ENCODE measurements at places on chromosomes 4 and X. TPM values are rescaled to one million over a fixed set of nuclear protein-coding genes. Genes with fewer than 3 reads are reported as not detected.

GPR143 gene
- total RNA-seq, result not detected

PNMA5 gene
- total RNA-seq, result not detected

SHOX gene
- total RNA-seq, result not detected

GBA3 gene
- not detected for total RNA-seq

FAM9C gene
- total RNA-seq, result not detected

PTCHD1 gene
- total RNA-seq, result not detected

NUDT10 gene
- 2.7 TPM for total RNA-seq

LANCL3 gene
- total RNA-seq, result 0.04 TPM

OSTC gene
- 89.4 TPM for total RNA-seq

PLP1 gene
- total RNA-seq, result not detected

TXK gene
- 13.3 TPM for total RNA-seq

MAGEC2 gene
- not detected for total RNA-seq

RTL9 gene
- not detected for total RNA-seq

SFRP2 gene
- total RNA-seq, result not detected

CDKL2 gene
- 0.60 TPM for total RNA-seq

GPR173 gene
- total RNA-seq, result 0.64 TPM

DNA sequence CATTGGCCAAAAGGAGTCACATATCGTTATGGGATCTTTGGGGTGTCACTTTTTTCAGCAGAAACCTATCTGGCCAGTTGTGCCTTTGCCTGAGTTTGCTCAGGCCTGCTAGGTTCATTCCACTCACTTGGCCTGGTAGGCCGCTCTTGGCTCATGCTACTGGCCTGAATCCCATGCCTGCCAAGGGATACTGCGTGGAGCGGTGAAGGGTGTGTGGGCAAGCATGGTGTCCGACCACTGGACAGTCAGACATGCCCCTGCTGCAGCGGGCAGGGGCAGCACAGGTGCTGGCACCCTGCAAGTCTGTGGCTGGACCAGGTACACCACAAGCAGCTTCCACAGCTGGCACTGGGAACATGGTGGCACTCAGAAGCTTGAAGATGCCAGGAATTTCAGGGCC, 11.3 kb upstream of the PPM1K start:
- no peaks in the 10 kb centered on the region for H3K27me3 ChIP-seq
- H3K36me3 ChIP-seq, result no peaks in the 10 kb centered on the region
- no peak overlapping the region for H3K4me3 ChIP-seq

DNA sequence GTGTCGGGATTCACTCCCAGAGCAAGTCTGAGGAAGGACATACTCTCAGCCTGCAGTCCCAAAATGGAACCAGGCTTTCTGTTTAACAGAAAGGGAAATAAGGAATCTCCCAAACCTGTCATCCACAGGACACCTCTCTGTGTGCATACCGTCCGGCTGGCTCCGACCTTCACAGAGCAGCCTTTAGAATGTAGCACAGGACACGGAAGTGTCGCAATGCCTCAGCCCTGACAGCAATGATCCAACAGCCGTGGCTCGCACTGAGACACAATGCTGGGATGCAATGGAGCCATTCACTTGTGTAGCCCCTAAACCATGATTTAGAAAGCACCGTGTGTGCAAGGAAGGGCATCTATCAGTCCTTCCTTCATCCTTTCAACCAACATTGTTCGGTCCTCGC, 15.5 kb upstream of the HELT start:
- H3K36me3 ChIP-seq, result no peaks in the 10 kb centered on the region
- H3K27ac ChIP-seq, result no peak overlapping the region
- H3K4me3 ChIP-seq, result no peak overlapping the region
- peaks cover 6% of the 10 kb centered on the region for H3K4me1 ChIP-seq
- peaks cover 31% of the 10 kb centered on the region for H3K27me3 ChIP-seq

- H3K27me3 ChIP-seq, result peaks cover 4% of the 10 kb centered on the region
- no peak overlapping the region for H3K4me3 ChIP-seq
- no peaks in the 10 kb centered on the region for H3K4me1 ChIP-seq
- H3K27ac ChIP-seq, result no peak overlapping the region
Measured at GRCh38 chrX:22320236-22320873, 47.6 kb downstream of the CBLL2 start.

GRCh38 chrX:49276671-49277534, 7.3 kb downstream of the PPP1R3F start:
- peak; percentile 40 for DNase-seq
- H3K36me3 ChIP-seq, result peaks cover 15% of the 10 kb centered on the region
- H3K4me3 ChIP-seq, result no peak overlapping the region
- H3K4me1 ChIP-seq, result peaks cover 69% of the 10 kb centered on the region
- H3K27me3 ChIP-seq, result no peaks in the 10 kb centered on the region
- peak overlapping the region; percentile 87 for H3K27ac ChIP-seq

GRCh38 chrX:133207751-133208150, 10.4 kb downstream of the TFDP3 start:
- no peaks in the 10 kb centered on the region for H3K4me1 ChIP-seq
- H3K36me3 ChIP-seq, result no peaks in the 10 kb centered on the region
- H3K27me3 ChIP-seq, result no peaks in the 10 kb centered on the region
- no peak overlapping the region for H3K27ac ChIP-seq

- H3K27ac ChIP-seq, result no peak overlapping the region
- no peak for DNase-seq
- no peak overlapping the region for H3K4me3 ChIP-seq
- no peaks in the 10 kb centered on the region for H3K4me1 ChIP-seq
- H3K36me3 ChIP-seq, result peaks cover 13% of the 10 kb centered on the region
Measured at GRCh38 chr4:42417550-42417949, 20.3 kb downstream of the SHISA3 start.

- H3K4me3 ChIP-seq, result no peak overlapping the region
- peaks cover 3% of the 10 kb centered on the region for H3K4me1 ChIP-seq
- peak; percentile 2 for DNase-seq
- H3K27me3 ChIP-seq, result peaks cover 23% of the 10 kb centered on the region
Measured at GRCh38 chrX:153226344-153227185, 47.5 kb downstream of the MAGEA1 start.

DNA sequence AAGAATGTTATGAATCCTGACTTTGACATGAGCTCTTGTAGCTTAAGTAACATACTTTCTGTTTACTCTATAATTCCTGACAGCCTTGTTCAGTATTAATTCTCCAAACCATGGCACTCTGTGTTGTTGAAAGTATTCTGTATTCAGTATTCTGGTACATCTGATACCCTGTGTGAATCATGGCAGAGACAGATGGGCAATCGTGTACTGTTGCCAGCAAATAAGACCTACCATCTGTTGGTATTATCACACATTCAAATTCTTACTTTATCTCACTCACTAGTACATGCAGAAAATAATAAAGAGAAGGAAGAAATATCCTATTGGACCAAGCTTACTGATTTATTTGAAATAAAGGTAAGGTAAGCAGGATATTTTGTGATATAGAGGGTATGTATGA, 7.9 kb downstream of the MBTPS2 start:
- H3K27ac ChIP-seq, result no peak overlapping the region
- no peaks in the 10 kb centered on the region for H3K4me1 ChIP-seq
- peaks cover 7% of the 10 kb centered on the region for H3K36me3 ChIP-seq
- H3K27me3 ChIP-seq, result no peaks in the 10 kb centered on the region

DNA sequence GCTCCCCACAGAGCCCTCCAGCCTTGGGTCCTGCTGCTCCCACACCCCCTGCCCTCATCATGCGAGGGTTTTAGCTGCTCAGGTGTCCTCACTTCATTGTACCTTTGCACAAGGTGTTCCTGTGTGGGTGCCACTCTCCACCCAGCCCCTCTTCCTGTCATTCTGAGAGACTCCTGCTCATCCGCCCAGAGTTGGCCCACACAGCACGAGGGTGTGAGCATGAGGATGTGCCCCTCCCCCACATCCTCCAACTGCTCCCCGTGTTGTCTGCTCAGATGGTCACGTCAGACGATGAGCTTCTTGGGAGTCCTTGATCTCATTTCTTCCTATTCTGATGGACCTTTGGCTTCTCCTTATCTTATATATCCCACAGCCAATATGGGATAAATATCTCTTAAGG, 53.2 kb downstream of the HTT-AS start:
- no peak overlapping the region for H3K27ac ChIP-seq
- no peak overlapping the region for H3K4me3 ChIP-seq
- H3K36me3 ChIP-seq, result no peaks in the 10 kb centered on the region

GRCh38 chr4:41787931-41788330, 39.4 kb upstream of the PHOX2B start:
- H3K36me3 ChIP-seq, result no peaks in the 10 kb centered on the region
- no peak for DNase-seq
- H3K4me1 ChIP-seq, result no peaks in the 10 kb centered on the region
- peaks cover 16% of the 10 kb centered on the region for H3K27me3 ChIP-seq
- no peak overlapping the region for H3K27ac ChIP-seq

DNA sequence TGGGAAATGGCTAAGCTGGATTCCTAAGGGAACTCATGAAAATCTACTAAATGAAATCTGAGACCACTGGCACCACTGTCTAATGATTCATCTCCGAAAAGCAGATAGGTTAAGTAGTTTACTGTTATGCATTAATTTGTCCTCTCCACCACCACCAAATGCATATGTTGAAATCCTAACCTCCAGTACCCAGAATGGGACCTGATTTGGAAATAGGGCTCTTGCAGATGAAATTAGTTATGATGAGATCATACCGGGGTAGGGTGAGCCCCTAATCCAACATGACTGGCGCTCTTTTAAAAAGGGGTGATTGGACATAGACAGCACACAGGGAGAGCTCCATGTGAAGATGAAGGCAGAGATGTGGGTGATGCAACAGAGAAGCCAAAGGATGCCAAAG, 124.9 kb upstream of the GUCY1A1 start:
- H3K27me3 ChIP-seq, result peaks cover 4% of the 10 kb centered on the region
- H3K36me3 ChIP-seq, result no peaks in the 10 kb centered on the region
- no peak for DNase-seq
- H3K4me3 ChIP-seq, result no peak overlapping the region
- H3K27ac ChIP-seq, result no peak overlapping the region
- no peaks in the 10 kb centered on the region for H3K4me1 ChIP-seq

DNA sequence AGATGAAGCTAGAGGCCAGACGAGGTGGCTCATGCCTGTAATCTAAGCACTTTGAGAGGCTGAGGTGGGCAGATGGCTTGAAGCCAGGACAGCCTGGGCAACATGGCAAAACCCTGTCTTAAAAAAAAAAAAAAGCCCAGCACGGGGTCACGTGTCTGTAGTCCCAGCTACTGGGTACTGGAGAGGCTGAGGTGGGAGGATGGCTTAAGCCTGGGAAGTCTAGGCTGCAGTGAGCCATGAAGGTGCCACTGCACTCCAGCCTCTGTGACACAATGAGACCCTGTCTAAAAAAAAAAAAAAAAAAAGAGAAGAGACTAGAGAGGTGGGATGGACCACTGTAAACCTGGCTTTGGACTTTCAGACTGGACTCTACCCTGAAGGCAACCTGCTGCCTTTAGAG, 10.7 kb upstream of the LRBA start:
- peaks cover 13% of the 10 kb centered on the region for H3K4me1 ChIP-seq
- no peak overlapping the region for H3K4me3 ChIP-seq
- H3K36me3 ChIP-seq, result peaks cover 6% of the 10 kb centered on the region

- no peak overlapping the region for H3K4me3 ChIP-seq
- no peaks in the 10 kb centered on the region for H3K4me1 ChIP-seq
- H3K36me3 ChIP-seq, result no peaks in the 10 kb centered on the region
- H3K27me3 ChIP-seq, result no peaks in the 10 kb centered on the region
- no peak for DNase-seq
Measured at GRCh38 chr4:146260521-146260920, 46.2 kb downstream of the REELD1 start.

- H3K4me3 ChIP-seq, result no peak overlapping the region
- H3K27ac ChIP-seq, result no peak overlapping the region
- peaks cover 6% of the 10 kb centered on the region for H3K36me3 ChIP-seq
- no peaks in the 10 kb centered on the region for H3K4me1 ChIP-seq
- H3K27me3 ChIP-seq, result no peaks in the 10 kb centered on the region
Measured at GRCh38 chr4:83308672-83309071, 24.1 kb upstream of the COQ2 start.

- peaks cover 11% of the 10 kb centered on the region for H3K4me1 ChIP-seq
- H3K27ac ChIP-seq, result no peak overlapping the region
- no peaks in the 10 kb centered on the region for H3K36me3 ChIP-seq
Measured at GRCh38 chr4:152936446-152937335, 568 bp downstream of the FHDC1 start.

- H3K4me3 ChIP-seq, result no peak overlapping the region
- H3K4me1 ChIP-seq, result no peaks in the 10 kb centered on the region
- no peak for DNase-seq
- H3K36me3 ChIP-seq, result no peaks in the 10 kb centered on the region
- H3K27ac ChIP-seq, result no peak overlapping the region
- H3K27me3 ChIP-seq, result peaks cover 4% of the 10 kb centered on the region
Measured at GRCh38 chr4:141416219-141416618, 195.5 kb downstream of the ZNF330 start.

- H3K4me1 ChIP-seq, result no peaks in the 10 kb centered on the region
- no peak for DNase-seq
- no peak overlapping the region for H3K4me3 ChIP-seq
- H3K36me3 ChIP-seq, result no peaks in the 10 kb centered on the region
Measured at GRCh38 chrX:38189431-38190250, 31.0 kb downstream of the SRPX start.

GRCh38 chrX:133364196-133364595, 51.1 kb downstream of the GPC4 start:
- H3K4me3 ChIP-seq, result no peak overlapping the region
- no peaks in the 10 kb centered on the region for H3K4me1 ChIP-seq
- H3K27me3 ChIP-seq, result no peaks in the 10 kb centered on the region
- no peak overlapping the region for H3K27ac ChIP-seq
- H3K36me3 ChIP-seq, result no peaks in the 10 kb centered on the region

GRCh38 chr4:187577941-187578480, 417.6 kb upstream of the ZFP42 start:
- H3K4me1 ChIP-seq, result no peaks in the 10 kb centered on the region
- H3K27me3 ChIP-seq, result no peaks in the 10 kb centered on the region
- no peaks in the 10 kb centered on the region for H3K36me3 ChIP-seq

DNA sequence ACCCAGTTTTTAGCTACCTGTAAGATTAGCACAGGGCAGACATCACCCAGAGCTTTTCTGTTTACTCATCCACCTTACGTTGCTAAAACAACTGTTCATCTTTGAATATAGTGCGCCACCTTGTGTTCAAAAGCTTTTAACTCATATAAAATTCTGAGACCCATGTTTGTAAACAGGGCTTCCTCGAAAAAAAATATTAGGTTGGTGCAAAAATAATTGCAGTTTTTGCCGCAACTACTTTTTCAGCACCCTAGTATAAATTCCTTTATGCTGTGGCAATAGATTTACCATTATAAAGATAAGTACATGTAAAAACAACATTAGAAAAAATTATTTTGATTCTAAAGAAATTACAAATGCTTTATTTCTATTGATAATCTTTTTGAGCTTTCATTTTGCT, 147.9 kb downstream of the LRBA start:
- DNase-seq, result no peak
- H3K36me3 ChIP-seq, result peaks cover 3% of the 10 kb centered on the region
- H3K27ac ChIP-seq, result no peak overlapping the region
- no peaks in the 10 kb centered on the region for H3K4me1 ChIP-seq

GRCh38 chr4:28062562-28062961, 1201.9 kb downstream of the STIM2 start:
- H3K4me3 ChIP-seq, result no peak overlapping the region
- H3K4me1 ChIP-seq, result no peaks in the 10 kb centered on the region
- no peak overlapping the region for H3K27ac ChIP-seq
- no peaks in the 10 kb centered on the region for H3K36me3 ChIP-seq

- H3K36me3 ChIP-seq, result no peaks in the 10 kb centered on the region
- no peak for DNase-seq
- no peak overlapping the region for H3K27ac ChIP-seq
- no peaks in the 10 kb centered on the region for H3K4me1 ChIP-seq
Measured at GRCh38 chr4:139617702-139618490, 47.7 kb upstream of the MGST2 start.

Measured in activated naive CD8-positive, alpha-beta T cell treated with anti-CD3 and anti-CD28 coated beads for 36 hours (primary cell).